H1 (cell line): ENCODE measurements at places on chromosomes 5 and 9. TPM values are rescaled to one million over a fixed set of nuclear protein-coding genes. Genes with fewer than 3 reads are reported as not detected.

- DNase-seq = peak; percentile 60
Observed at GRCh38 chr5:36089989-36090388, 23.3 kb upstream of the UGT3A2 start.

GRCh38 chr9:31210978-31211570, 1173.4 kb upstream of the ACO1 start:
- no peak for DNase-seq

DNA sequence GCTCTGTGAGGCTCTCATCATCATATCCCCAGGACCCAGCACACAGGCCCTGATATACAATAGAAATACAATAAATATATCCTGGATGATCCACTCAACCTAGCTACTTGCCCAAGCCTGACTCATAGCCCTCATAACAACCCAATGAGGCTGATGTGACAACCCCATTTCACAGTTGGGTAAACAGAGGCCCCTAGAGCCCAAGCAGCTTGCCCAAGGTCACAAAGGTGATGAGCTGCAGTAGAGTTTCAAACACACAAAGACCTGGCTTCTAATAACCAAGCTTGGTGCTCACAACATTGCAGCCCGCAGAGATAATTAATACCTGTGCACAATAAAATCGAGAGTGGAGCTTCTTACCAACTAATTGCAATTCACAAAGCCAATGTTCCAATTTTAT, 3.2 kb upstream of the AKNA start:
- DNase-seq = no peak

DNA sequence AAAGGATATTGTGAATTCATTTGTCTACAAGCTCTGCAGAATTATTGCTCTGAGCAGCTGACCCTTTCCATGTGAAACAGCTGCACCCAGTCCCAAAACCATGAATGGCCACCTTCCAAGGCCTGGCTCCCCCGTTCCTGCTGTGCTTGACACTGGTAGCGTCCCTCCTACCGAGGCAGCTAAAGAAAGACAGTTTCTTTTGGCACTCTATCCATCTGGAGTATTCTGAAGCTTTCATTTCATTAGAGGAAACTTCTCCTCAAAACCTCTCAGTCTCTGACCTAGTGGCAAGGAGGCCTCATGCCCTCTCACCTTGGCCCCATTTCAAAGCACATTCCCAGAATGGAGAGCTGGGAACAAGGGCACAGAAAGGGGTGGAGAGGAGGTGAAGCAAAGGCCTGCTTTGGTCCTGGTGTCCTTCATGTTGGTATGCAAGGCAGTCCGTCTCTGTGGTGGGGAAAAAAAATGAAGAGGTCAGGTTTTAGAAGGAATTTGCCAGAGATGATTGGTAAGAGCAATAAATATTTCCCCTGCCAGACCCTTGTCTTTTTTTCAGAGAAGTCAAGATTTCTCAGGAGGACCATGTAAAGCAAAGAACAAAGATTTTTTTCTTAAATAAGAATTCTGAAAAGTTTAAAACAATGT, 232.0 kb downstream of the RFK start:
- DNase-seq = no peak

GRCh38 chr9:92098638-92099037, 16.6 kb downstream of the SPTLC1 start:
- no peak for DNase-seq

DNA sequence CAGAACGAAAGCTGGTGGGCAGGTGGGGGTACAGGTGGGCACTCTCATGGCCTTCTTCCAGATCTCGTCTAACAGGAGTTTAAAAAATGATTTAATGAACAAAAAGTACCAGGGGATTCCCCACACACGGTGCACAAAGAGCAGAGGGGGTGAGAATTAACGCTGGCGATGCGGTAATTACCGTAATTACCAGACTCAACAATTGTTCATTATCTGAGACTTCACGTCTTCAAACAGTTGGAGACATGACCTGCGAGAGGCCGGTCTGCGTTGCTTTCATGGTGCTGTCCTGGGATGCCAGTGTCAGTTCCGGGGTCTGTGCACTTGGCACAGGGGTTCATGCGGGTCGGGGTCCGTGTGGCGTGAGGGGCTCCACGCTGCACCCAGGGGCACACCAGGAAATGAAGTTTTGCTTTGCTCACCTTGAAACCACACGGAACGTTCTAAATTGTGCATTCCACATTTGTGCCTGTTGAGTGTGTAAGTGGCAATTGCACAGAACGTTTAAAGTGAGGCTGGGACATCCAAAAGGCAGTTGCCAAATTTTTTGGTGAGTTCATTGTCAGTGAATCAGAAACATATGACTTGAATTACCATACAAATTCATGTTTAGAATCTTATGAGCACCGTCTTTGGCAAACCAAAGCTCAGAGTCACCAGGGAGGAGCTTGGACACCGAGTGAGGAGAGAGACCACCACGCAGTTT, 256.4 kb upstream of the IRX1 start:
- DNase-seq = no peak

GRCh38 chr5:2727550-2727949, 23.9 kb downstream of the IRX2 start:
- no peak for DNase-seq

Gene MLANA
- not detected in 2 replicates for total RNA-seq

Gene ZMAT2
- 56.8 and 58.8 TPM in 2 replicates for total RNA-seq

Gene DDX4
- total RNA-seq = 0.15 TPM in 1 of 2 replicates, not detected in the other

Gene LHX3
- not detected in 2 replicates for total RNA-seq

Gene PCDHGB2
- 2.8 and 2.9 TPM in 2 replicates for total RNA-seq
